ENCODE measurements at places on chromosomes 2 and 18. TPM values are rescaled to one million over a fixed set of nuclear protein-coding genes. Genes with fewer than 3 reads are reported as not detected.

The NEURL3 gene
- not detected for polyA plus RNA-seq

The SPRED2 gene
- 18.6 TPM for polyA plus RNA-seq

DNA sequence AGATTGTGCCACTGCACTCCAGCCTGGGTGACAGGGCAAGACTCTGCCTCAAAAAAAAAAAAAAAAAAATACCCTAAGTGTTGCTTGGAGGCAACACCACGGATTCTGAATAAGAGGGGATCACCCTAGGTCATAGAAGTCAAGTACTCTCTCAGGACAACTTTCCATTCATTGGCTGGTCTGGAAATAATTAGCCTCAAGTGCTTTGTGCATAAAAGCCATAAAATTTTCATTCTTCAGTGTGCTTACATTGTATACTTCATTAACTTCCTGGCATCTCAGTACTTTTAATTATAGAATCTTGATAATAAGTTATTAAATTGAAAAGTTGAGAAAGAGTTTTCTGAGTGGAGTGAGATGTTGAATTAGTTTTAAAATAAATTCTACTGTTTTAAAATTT, 876.1 kb upstream of the FAM98A start:
- no peak for DNase-seq

- DNase-seq = no peak
Observed at GRCh38 chr18:13583576-13584550, 142.5 kb downstream of the FAM210A start.

DNA sequence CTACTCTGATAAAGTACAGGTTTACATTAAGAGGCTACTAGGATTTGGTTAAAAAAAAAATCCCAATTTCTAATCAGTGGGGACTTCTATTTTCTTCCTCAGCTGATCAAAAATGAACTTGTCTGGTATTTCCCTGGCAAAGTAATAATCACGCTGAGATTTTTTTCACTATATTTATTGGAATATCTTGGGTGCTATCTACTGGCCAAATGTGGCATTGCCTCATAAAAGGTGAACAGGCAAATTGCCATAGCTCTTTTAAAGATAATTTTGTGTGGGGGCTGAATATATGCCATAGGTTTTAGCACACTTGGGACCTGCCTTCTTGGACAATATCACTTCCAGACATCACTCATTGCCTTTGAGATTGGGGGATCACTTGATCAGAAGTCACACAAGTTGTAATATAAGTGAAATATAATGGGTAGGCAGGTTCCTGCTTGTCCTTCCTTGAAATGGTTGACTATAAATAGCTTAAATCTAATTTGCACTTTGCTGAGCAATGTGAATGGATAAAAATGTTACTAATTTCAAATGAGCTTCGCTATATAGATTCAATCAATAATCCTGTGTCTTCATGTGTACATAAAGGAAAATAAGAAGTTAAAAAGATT, 7.0 kb upstream of the NXPH2 start:
- DNase-seq = no peak

All from AG04450 (cell line).